Stimulated activated CD8-positive, alpha-beta memory T cell treated with anti-CD3 and anti-CD28 coated beads, Interleukin-4, amount 100 ng/mL, for 1 hour (primary cell): ENCODE measurements at places on chromosomes 1 and 21.

GRCh38 chr1:223000632-223001031 lies 142.4 kb downstream of the TLR5 start:
- DNase-seq, result no peak

DNA sequence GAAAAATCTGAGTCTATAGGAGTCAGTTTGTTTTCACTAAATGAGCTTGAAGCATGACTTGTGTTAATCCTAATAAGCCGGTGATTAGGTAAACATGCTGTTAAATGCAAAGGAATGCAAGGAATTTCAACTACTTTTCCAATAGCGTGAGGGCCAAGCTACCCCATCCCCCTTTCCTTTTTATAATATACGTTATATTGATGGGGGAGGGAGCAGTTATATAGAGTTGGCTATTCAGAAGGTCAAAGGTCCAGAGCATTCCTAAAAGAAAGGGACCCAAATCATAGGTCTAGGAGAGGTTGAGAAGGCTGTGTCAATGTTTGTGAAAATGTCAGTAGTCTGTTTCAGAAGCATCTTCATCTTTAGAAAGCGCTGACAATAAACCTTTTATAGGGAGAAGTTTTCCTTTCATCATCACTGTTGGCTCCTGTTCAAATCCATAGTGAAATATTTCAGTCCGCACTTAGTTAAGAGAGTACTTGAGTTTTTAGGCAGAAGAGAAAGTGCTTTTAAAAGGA lies 3.8 kb downstream of the CCN1 start:
- no peak for DNase-seq

DNA sequence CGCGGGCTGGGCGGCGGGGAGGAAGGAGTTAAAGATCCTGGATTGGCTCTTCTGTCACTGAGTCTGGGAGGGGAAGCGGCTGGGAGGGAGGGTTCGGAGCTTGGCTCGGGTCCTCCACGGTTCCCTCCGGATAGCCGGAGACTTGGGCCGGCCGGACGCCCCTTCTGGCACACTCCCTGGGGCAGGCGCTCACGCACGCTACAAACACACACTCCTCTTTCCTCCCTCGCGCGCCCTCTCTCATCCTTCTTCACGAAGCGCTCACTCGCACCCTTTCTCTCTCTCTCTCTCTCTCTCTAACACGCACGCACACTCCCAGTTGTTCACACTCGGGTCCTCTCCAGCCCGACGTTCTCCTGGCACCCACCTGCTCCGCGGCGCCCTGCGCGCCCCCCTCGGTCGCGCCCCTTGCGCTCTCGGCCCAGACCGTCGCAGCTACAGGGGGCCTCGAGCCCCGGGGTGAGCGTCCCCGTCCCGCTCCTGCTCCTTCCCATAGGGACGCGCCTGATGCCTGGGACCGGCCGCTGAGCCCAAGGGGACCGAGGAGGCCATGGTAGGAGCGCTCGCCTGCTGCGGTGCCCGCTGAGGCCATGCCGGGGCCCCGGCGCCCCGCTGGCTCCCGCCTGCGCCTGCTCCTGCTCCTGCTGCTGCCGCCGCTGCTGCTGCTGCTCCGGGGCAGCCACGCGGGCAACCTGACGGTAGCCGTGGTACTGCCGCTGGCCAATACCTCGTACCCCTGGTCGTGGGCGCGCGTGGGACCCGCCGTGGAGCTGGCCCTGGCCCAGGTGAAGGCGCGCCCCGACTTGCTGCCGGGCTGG lies at the start of gene NPR1:
TSS of gene NPR1 (plus strand) at position 170 of the 818 bp plus-strand sequence. CDS start at position 591, 421 bp downstream.
- DNase-seq, result no peak

- DNase-seq, result no peak
These were observed 13.6 kb downstream of the STYXL2 start for GRCh38 chr1:167107456-167107855.

GRCh38 chr1:175824079-175824478 lies 80.7 kb upstream of the TNR start:
- no peak for DNase-seq

GRCh38 chr21:46222436-46223116 lies 6.0 kb downstream of the LSS start:
- DNase-seq, result no peak

GRCh38 chr1:224381880-224382548 lies 25.3 kb downstream of the CNIH4 start:
- DNase-seq, result no peak

DNA sequence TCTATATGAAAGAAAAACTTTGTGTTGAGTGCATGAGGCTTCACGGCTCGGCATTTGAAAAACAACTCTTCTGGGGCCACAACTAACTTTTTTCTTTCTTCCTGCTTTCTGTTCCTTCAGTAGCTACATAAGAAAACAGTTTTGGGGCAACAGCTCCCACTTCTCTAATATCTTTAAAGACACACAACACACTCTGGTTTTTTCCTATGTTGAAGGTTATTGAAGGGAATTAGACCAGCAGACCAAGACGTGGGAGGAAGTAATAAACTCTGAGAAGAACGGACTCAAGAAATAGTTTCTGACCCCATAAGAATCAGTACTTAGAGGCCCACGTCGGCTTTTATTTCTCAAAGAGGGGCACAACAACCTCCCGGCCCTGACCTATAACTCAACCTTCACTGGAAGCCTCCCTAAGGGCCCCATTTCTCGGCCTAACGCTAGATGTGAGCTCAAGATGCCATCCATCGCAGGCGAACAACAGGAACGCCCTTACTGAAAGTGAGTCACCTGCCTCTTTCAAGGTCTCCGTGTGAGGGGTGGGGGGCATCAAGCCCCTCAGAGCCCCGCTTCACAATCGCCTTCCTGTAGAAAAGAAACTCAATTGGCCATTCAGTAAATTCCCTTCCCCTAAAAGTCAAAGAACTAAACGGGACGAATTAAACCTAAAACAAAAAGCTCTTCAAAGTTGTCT lies 844 bp downstream of the ZMYM6 start:
- peak; percentile 6 for DNase-seq

- DNase-seq, result no peak
These were observed 35.1 kb upstream of the S100A7 start for GRCh38 chr1:153495536-153495935.

DNA sequence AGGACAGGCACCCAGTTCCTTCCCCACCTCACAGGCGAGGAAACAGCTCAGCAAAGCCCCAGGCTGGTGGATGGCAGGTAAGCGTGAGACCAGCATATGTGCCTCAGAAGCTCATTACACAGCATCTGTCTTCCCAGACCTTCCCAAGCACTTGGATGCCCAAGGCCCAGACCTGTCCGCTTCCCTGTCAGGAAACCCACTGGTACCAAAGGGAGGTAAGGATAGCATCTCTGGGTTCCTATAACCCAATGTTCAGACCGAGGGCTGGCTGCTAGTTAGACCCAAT lies 3.3 kb downstream of the POFUT2 start:
- no peak for DNase-seq

GRCh38 chr21:45033791-45034555 lies 40.4 kb upstream of the ADARB1 start:
- no peak for DNase-seq

DNA sequence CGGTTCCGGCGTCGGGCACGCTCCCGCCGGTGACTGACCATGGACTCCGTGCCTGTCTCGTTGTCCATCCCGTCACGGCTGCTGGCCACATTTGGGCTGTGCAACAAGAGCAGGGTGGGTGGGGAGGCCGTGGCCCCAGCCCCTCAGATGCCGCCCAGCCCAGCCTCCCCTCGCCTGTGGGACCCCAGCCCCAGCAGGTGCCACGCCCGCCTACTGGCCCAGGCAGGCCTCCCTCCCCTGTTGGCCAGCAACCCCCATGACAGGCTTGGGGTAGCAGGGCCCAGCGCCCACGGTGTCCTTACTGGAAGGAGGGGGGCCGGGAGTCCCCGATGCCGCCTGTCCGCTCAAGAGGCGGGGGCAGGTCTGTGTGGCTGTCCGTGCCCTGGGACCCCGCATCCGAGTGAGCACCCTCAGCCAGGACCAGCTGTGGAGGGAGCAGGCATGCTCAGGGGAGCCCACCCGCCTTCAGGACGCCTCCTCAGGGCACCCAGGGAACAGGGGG lies 7.1 kb downstream of the DVL1 start:
- no peak for DNase-seq

GRCh38 chr1:118077331-118078045 lies 107.5 kb downstream of the SPAG17 start:
- no peak for DNase-seq

DNA sequence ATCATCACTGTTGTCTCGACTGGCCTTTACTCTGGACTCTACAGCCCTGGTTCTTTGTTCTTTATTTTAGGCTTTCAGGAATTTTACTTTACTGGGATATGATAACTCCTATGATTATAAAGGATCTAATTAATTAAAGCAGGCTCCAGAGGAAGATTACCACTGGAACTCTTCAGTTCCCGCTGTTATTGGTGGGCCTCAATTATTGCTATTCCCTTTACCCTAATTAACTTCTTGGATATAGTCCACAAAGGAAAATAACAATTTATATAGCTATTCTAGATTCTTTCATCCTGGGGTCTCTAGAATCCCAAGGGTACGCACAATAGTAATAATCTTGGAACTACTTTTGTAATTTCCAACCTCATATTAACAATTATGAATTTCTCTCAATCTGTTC lies 8.5 kb upstream of the OVAAL start:
- DNase-seq, result no peak
